ENCODE measurements at places on chromosomes 1 and 21. TPM values are rescaled to one million over a fixed set of nuclear protein-coding genes. Genes with fewer than 3 reads are reported as not detected.

DNA sequence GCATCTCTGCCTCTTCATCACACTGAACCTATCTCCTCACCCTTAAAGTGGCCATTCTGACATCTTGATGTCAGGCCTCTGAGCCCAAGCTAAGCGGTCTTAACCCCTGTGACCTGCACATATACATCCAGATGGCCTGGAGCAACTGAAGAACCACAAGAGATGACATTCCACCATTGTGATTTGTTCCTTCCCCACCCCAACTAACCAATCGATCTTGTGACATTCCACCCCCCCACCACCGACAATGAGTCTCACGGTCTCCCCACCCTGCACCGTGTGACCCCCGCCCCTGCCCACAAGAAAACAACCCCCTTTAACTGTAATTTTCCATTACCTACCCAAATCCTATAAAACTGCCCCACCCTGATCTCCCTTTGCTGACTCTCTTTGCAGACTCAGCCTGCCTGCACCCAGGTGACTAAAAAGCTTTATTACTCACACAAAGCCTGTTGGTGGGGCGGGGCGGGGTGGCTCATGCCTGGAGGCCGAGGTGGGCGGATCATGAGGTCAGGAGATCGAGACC, 21.0 kb upstream of the PINK1 start:
- DNase-seq = no peak

The SLC25A33 gene
- 5.5 TPM for total RNA-seq

The PRAMEF18 gene
- total RNA-seq = not detected

- no peak for DNase-seq
Measured at GRCh38 chr1:99327357-99327756, 63.1 kb downstream of the PLPPR4 start.

DNA sequence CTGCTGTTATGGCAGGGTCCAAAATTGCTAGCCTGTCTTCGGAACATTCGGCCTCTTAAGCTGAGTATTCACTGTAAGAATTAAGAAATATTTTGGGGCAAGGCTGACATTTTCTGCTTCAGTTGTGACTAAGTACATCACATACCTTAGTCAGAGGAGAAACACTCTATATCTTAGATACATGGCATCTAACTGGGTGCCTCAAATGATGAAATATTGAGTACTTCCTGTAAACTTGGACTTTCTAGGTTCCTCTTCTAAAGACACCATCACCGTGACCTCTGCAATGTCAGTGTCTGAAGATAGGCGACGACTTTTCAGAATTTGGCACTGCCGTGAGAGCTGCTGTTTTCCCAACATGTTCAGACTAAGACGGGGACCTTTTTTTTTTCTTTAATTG, 65.6 kb downstream of the PCBP3 start:
- DNase-seq = no peak

The LIN28A gene
- not detected for total RNA-seq

Measured in upper lobe of left lung (tissue), 6 donors.